ENCODE measurements at places on chromosomes 2 and 18.

GRCh38 chr2:40273734-40274182 is 178.1 kb downstream of the SLC8A1 start:
- no peak for DNase-seq

- no peak for DNase-seq
These were observed 31.5 kb downstream of the MRO start for GRCh38 chr18:50788284-50788683.

DNA sequence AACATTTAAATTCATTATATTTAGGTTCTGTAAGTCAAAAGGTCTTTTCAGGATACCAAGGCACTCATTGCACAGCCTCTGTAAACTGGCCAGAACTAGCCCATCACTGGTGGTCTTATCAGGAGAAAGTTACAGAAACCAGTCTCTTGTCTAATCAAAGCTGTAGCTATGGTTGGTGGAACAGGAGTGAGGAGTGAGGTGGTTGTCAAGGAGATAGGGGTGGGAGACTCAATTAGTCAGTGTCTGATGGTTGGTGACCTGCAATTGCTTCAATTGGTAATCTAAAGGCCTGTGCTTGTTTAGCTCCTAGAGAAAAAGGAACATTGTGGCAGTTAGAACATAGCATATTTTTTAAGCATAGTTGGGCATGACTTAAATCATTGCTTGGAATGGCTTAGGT is 458.6 kb upstream of the CDH2 start:
- DNase-seq, result no peak

DNA sequence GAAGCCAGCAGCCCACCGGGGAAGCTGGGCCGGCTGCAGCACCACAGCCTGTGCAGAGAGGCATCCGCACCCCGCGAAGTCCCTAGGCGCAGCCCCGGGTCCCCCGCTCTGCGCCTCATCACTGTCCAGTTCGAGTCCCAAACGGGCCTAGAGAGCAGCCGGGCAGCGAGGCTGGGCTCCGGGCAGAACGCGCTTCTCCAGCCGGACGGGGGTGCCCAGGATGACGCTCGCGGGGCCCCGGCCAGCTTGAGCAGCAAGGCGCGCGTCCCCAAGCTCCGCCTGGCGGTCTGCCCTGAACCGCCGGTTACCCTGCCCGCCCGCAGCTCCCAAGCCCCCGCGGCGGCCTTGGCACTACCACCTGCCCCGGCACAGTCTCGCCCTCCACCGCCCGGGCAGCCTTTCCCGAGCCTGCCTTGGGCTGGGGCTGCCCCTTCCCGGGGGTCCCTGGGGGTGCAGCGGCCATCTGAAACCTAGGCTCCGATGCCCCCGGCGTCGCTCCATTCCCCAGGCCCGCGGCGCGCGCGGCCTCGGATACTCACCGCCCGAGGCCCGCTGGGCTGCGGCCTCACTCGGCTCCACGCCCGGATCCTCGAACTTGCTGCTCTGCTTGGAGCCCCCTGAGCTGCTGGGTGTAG is 591 bp downstream of the SLC16A14 start:
- DNase-seq, result no peak

DNA sequence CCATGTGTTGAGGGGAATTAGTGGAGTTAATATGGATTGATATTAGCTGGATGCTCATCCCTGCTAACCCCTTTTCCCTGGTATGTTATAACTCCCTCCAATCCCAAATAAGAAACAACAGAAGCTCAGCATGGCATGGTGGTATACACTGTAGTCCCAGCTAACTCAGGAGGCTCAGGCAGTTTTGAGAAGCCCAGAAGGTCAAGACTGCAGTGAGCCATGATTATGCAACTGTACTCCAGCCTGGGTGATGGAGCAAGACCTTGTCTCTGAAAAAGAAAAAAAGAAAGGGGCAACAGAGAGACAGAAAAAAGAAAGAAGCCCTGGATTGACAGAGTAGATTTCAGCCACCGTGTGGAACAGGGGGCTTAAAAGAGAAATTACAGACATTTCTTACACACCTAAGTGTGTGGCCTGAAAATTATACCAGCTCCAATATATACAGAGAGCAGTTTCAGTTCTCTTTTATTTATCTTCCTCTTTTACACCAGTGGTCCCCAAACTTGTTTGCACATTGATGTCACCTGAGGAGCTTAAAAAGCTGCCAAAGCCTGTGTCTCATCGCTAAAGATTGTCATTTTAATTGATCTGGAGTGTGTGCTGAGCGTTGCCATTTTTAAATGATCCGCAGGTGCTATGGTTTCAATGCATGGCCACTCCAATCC is 203.6 kb downstream of the UBE2E3 start:
- no peak for DNase-seq

- no peak for DNase-seq
These were observed 200.0 kb upstream of the NCKAP5 start for GRCh38 chr2:133768256-133768655.

DNA sequence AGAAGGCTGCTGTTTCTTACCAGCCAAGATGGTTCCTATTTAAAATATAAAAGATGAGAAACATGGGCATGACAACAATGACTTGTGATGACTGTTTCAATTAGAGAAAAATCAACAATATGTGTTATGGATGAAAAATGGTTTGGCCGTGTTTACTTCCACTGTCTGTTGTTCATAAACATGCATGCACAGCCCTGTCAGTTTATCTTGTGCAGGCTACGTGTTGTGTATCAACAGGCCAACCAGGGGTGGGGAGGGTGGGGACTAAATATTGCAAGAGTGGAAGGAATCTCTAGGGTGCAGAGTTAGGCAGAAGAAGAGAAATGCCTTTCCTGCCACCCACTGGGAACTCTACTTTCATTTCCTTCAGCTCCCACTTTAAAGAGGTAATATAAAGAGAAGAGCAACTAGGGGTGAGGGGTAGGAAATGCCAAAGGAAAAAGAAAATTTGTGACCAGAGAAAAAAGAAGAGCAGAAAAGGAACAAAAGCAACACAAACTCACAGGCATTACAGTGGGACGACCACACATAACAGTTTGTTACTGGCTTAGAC is 116.8 kb upstream of the MEIS1 start:
- DNase-seq, result no peak

DNA sequence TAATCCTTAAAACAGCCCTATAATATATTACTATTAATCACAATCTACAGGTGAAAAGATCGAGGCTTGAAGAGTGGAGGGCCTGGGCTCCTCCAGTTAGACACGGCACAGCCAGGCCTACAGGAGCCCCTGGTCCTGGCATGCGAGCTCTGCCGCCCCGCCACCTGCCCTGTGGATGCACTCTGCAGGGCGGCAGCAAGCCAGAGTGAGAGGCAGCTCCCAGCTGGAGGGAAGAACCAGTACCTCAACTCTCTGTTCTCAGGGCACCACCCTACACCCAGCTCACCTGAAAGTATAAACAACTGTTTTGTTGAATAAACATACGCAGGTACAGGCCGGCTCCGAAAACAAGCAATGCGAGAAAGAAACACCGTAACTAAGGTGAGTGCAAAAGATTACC is 34.6 kb downstream of the EIPR1 start:
- DNase-seq, result no peak

- DNase-seq, result no peak
These were observed 137.1 kb downstream of the LCLAT1 start for GRCh38 chr2:30584116-30584515.

GRCh38 chr2:2846332-2847208 is 515.5 kb upstream of the MYT1L start:
- no peak for DNase-seq

- no peak for DNase-seq
These were observed 261.7 kb upstream of the HDAC4 start for GRCh38 chr2:239662413-239663120.

DNA sequence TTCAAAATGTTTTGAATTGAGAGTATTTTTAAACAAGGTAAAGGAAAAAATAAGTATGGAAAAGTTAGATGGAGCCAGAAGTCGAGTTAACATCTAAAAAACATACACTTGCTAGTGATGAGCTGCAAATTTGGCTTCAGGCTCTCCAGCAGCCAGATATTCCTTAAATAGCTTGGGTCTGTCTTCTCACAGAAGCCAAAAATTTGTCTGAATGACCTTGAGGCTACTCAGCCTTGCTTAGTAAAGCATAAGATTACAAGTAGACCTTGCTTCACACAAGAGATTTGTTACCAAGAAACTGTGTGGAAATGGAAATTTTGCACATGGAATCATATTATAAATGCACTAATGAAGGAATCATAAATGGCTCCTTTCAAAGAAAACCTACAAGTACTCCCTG is 40.8 kb upstream of the GRB14 start:
- DNase-seq, result no peak

DNA sequence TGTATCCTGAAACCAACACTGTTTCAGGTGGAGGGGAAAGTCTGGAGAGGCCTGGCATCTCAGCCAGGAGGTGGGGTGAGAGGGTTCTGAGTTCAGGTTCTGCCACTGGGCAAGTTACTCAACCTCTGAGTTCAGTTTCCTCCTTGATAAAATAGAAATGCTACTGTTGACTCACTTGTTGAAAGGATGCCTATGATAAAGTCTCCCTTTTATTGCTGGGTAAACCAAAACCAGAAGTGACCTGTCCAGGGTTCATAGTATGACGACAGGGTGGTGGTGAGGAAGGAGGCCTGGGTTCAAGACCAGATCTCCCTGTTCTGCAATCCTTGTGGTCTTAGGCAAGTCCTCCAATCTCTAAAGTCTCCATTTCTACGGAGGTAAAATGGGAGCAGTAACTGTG is 232.7 kb downstream of the PRKCE start:
- DNase-seq, result no peak

- DNase-seq, result no peak
These were observed at the start of gene DPYSL5 for GRCh38 chr2:26847655-26848335. Gene DPYSL5 (plus strand): TSS chr2:26848132. CDS start chr2:26898500, 50,368 bp downstream.

DNA sequence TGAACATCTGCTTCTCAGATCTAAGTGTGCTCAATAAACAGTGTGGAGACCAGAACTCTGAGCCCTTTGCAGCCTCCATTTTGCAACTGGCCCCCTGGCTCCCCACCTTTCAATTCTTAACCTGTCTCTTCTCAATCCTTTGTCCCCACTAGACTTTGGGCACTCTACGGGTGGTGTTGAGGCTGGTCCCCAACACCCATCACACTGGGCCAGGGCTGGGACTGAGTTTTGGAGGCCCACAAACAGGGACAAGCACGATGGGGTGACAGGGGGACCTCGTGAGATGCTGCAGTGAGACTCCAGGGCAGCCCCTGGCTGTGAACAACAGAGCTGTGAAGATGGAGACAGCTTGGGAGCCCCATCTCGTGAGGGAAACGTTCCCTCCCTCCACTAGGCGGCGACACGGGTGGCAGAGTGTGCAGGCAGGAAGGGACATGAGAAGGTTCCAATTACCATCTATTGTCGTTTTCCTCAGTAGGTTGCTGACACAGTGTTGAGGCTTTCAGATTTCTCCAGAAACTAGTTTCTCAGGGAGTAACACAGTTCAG is 1.2 kb downstream of the ANKMY1 start:
- no peak for DNase-seq

GRCh38 chr2:232323328-232323650 is 55.3 kb upstream of the ALPP start:
- no peak for DNase-seq

DNA sequence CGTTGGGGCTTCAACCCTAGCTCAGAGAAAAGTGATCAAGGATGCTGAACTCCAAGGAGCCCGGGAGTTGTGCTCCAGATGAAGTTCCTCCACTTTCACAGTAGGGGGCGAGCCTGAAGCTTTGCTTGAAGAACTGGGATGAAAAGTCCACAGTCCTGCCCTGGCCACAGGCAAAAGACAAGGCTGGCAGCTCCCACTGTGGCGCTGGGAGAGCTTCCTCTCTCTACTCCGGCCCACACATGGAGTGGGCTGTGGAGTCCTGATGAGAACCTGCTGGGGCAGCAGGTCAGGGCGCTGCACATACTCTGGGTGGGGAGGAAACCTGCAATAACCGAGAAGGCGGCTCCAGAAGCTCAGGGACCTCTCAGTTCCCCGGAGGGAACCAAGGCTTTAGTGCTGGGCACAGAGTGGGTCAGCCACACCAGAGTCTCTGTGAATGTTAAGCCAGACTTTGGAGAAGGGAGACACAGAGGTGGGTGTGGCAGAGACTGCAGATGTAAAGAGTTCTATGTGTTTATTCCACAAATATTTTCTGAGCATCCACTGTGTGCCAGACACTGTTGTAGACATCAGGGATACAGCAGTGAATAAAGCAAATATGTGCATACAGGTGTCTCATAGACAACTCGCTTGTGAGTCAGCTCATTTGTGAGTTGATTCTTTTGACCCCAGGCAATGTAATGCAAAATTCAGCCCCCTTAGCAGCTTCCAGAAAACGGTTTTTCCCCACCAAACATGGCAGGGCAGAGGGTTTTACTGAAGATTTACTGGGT is 48.0 kb upstream of the MRPL33 start:
- no peak for DNase-seq

GRCh38 chr2:215324811-215325210 is 13.0 kb downstream of the ATIC start:
- DNase-seq, result no peak

DNA sequence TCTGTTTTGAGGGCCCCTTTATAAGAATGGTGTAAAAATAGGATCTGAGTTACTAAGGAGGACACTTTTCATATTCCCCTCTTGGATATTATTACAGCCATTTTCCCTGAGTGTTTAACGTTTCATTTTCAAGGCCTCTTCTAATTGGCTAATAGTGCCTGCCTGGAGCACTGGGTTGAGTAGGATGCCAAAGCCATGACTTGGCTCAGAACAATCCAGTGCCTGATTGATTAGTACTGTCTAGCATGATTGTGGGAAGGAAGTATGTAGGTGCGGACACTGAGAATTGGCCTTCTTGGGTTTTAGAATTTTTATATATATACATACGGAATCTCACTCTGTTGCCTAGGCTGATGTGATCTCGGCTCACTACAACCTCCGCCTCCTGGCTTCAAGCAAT is 66.1 kb downstream of the NAB1 start:
- DNase-seq, result no peak

GRCh38 chr18:77209587-77209986 is 40.1 kb upstream of the GALR1 start:
- no peak for DNase-seq

- DNase-seq, result no peak
These were observed 28.1 kb downstream of the SLC1A4 start for GRCh38 chr2:65017335-65017734.

DNA sequence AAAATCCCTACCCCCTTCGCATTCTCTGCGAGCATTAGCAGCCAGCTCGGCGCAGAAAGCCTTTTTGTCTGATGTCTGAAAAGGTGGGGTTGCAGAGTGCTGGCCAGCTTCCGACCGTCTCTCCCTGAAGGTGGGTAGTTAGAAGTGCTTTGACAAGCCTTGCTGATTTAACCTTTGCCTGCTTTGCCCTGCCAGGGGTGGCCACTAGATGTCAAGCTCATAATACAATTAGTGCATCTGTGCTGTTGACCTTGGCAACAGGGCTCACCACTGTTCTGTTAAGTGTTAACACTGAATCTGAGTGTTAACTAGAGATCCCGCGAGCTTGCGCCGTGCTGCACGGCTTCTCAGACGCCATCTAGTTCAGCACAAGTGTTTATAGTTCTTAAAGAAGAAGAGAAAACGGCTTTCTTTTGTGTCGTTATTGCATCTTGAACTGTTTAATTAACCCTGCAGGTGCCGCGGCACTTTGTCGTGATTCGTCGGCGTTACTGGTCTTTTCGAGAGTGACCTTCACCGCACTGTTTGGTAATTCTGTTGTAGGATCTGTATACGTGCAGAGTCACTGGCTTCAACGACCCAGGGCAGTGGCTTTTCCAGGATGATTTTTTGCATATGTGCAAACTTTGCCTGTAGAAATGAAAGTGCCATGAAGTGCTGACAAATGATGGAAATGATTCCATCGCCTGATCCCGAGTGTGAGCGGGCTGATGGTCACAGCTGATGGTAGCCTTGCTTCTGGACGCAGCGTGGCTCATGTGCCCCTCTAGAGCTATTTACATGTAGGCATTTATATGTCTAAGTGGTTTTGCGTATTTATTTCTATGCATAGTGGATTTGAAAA is 5.5 kb downstream of the SALL3 start:
- no peak for DNase-seq

- no peak for DNase-seq
These were observed 43.3 kb downstream of the WDFY1 start for GRCh38 chr2:223901854-223902253.

All from CMK (cell line).